Hematopoietic multipotent progenitor cell treated with erythropoietin and hydrocortisone succinate and interleukin-3 and kit ligand, for 6 days (in vitro differentiated cells): ENCODE measurements at places on chromosomes 1 and 21.

DNA sequence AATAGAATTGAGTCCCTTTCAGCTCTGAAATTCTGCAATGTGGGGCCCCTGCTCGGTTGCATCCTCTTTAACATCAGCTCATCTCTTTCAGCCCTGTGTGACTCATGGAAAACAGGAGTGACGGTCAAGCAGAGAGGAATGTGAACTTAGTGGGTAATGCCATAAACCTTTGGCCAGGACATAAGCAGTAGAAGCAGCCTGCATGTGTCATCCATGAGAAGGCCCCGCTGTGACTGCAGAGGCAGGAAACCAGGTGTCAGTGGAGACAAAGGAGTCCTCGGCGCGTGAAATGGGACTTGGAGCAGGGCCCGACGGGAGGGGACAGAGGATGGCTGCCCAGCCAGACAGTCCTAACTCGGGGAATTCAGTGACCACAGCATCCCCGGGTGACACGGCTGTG is 21.1 kb upstream of the EPHB2 start:
- DNase-seq: no peak

DNA sequence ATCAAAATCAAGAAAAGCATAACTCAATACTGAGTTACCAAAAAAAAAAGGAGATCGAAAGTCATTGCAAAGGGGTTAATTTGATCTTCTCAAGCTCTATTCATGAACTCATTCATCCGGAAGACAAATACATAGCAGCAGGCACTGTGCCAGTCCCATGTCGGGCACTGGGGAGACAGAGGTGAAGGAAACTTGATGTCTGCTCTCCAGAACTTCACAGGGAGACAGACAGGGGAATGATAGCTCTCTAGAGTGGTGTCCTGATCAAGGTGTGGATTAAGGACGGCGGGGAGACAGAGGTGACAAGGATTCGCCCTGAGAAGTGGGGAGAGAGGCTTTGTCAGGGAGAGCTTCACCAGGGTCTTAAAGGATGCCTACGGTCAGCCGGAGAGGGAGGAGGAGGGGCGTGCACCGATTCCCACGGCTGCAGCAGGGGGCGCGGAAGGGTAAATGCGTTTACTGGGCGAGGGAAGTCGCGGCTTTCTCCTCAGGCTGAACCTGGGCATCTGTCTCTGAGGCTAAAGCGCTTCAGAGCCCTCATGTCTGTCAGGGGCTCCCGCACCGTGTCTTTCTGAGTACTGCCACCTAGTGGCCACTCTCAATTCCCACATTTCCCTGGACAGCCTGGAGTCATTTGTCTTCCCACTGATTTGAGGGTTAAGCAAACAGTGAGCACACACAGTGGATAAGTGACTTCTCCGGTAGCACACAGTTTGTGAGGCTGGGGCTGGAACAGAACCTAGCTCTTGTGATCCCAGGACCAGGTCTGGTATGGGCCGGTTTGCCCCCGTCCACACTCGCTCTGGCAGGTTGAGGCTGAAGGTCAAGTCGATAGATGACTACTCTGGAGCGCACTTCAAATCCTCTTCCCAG is 152.8 kb downstream of the TENT5C start:
- peak; percentile 90 for DNase-seq

DNA sequence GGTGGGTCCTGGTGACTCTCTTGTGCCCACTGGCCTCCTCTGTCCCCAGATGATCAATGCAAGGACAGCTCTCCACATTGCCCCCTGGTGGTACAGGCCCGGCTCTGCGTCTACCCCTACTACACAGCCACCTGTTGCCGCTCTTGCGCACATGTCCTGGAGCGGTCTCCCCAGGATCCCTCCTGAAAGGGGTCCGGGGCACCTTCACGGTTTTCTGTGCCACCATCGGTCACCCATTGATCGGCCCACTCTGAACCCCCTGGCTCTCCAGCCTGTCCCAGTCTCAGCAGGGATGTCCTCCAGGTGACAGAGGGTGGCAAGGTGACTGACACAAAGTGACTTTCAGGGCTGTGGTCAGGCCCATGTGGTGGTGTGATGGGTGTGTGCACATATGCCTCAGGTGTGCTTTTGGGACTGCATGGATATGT is 10.8 kb downstream of the ADAMTSL4 start:
- peak; percentile 89 for DNase-seq

DNA sequence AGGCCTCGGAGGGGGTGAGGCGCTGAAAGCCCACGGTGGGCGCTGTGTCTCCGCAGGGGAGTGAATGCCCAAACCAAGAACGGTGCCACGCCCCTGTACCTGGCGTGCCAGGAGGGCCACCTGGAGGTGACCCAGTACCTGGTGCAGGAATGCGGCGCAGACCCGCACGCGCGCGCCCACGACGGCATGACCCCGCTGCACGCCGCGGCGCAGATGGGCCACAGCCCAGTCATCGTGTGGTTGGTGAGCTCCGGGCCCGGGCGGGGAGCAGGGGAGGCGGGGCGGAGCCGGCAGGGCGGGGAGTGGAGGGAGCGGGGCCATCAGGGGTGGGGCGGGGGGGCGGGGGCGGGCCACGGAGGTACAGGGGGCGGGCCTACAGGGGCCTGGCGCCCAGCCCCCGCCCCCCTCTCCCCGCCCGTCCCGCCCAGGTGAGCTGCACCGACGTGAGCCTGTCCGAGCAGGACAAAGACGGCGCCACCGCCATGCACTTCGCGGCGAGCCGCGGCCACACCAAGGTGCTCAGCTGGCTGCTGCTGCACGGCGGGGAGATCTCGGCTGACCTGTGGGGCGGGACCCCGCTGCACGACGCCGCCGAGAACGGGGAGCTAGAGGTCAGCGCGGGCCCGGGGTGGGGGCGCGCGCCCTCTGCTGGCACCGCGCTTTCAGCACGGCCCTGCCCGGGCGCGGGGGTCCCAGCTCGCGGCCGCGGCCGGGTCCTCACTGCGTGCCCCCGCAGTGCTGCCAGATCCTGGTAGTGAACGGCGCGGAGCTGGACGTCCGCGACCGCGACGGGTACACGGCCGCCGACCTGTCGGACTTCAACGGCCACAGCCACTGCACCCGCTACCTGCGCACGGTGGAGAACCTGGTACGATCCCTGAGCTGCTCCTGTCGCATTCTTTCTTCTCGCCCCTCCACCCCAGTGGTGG is 15.9 kb downstream of the ESPN start:
- peak; percentile 87 for DNase-seq

GRCh38 chr1:181794332-181794731 is 267.2 kb downstream of the ZNF648 start:
- no peak for DNase-seq

DNA sequence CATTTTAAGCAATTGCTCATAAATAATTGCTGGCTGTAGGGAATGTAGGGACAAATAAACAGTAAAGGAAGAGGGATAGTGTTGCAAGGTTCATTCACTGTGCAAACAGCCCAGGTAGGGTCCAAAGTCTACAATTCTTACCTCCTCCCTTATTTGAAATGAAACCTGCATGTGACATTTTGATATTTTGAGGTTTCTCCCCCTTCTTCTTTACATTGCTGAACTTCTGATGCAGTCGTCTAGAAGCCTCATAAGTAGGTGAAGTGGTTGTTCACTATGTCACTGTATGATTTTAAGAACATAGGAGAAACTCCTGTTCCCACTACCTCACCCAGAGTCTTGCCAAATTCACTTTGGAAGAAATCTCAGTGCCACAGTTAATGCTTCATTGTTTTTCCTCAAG is 16.1 kb downstream of the F5 start:
- DNase-seq: no peak

DNA sequence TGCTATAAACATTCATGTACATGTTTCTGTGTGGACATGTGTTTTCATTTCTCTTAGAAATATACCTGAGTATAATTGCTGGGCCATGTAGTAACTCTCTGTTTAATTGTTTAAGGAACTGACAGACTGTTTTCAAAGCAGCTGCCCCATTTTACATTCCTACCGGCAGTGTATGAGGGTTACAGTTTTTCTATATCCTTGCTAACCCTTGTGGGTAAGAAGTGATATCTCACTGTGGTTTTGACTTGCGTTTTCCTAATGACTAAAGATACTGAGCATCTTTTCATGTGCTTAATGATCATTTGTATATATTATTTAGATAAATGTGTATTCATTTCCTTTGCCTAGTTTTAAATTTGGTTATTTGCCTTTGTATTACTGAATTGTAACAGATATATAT is 81.7 kb downstream of the DNM3 start:
- peak; percentile 25 for DNase-seq

DNA sequence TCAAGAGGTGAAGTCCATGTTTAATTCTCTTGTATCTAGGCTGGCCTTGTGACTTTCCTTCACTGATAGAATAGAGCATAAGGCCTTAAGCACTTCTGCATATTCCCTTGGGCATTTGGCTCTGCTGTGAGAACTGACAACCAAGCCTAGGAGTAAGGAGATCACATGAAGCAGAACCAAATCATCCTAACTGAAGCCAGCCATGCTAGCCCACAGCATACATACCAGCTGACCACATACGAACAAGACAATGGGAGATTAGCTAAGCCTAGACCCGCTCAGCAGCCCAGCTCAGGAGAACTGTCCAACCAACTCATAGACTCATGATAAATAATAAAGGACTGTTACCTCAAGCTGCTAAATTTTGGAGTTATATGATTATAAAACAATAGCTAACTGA is 114.6 kb upstream of the NEK7 start:
- DNase-seq: no peak

DNA sequence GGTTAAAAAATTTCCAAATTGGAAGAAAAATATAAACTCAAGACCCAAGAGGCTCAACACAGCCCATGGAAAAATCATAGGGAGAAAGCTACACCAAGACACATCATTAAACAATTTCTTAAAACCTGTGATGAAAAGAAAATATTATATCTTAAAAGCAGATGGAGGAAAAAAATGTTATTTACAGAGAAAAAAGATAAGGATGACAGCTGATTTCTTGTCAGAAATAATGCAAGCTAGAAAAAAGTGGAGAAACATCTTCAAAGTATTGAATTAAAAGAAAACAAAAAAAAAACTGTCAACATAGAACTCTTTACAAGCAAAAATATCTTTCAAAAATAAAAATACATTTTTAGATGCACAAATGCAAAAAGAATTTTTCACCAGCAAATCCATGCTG is 930.5 kb downstream of the ADGRL2 start:
- no peak for DNase-seq

DNA sequence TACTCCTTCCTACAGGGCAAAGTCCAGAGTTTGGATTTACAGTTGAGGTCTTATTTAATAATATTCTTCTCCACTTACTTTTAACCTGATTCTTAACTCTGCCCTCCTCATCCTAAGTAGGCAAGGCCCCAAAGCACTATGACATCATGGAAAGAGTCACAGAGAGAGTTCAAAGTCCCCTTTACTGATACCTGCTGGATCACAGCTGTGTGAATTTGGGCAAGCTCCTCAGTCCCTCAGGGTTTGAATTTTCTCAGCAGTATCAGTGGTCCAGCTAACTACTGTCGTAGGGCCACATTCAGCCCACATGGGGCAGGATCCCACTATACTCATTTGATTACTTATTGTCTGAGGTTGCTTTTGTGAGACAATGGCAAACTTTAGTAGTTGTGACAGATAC is 16.0 kb downstream of the TYW3 start:
- DNase-seq: no peak

DNA sequence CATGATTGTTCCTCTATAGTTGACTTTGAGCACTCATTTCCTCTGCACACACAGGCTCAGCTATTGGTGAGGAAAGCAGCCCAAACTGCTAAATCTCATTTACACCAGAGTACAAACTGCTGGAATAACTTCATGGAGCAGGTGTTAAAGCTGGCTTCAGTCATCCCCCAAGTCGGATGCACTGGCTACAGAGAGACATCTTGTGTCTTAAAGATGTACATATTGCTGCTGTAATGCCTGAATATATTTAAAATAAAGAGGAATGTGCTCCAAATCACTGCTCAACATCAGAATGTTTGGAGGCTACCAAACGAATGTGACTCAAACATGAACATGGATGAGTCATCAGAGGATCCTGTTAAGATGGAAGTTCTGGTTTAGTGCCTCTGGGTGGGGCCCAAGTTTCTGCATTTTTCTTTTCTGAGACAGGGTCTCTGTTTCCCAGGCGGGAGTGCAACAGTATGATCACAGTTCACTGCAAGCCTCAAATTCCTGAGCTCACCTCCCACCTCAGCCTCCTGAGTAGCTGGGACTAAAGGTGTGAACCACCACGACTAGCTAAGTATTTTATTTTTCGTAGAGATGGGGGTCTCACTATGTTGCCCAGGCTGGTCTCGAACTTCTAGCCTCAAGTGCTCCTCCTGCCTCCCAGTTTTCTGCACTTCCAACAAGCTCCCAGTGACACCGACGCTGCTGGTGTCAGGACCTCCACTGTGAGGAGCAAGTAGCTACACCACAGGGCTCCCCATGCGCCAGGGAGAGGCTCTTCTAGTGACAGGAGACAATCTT is 79.0 kb upstream of the KRTAP19-8 start:
- DNase-seq: no peak

DNA sequence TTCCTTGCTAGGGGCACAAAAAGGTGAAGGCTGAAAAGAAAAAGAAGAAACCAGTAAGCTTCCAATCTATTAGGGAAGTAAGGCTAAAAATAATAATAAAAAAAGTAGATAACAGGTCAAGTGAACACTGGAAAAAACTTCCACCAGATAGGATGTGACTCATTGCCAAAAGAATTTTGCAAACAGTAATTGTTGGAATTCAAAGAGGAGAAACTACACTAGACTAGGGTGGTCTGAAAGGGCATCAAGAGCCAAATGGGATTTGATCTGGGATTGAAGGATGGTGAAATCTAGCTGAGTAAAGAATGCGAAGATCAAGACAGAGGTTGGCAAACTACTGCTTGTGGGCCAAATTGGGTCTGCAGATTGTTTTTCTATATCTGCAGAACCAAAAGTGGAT is 6.0 kb upstream of the ST6GALNAC3 start:
- DNase-seq: no peak

DNA sequence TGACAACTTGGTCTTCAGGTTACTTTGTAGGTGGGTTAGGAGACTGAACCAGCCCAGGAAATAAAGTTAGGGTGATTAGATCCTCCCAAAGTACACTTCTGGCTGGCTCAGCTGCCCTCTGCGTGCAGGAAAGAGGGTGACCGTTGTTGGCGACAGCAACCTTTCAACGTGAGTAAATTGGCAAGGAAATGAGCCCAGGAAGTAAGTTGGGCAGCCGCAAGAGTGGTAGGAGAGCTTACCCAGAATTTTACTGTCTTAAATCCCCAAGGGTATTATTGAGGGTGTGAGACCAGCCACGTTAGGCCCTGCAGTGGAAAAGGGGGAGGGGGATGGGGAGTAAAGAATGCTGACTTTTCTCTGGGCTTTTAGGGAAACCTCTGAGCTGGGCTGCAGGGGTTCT is 1.6 kb downstream of the TENT5C start:
- DNase-seq: peak; percentile 76

GRCh38 chr1:56249234-56249633 is 330.1 kb downstream of the PLPP3 start:
- DNase-seq: peak; percentile 53
